ENCODE measurements at places on chromosomes 3 and 15. TPM values are rescaled to one million over a fixed set of nuclear protein-coding genes. Genes with fewer than 3 reads are reported as not detected.

GRCh38 chr15:64536244-64536836, 76.0 kb downstream of the ZNF609 start:
- DNase-seq, result peak; percentile 92

DNA sequence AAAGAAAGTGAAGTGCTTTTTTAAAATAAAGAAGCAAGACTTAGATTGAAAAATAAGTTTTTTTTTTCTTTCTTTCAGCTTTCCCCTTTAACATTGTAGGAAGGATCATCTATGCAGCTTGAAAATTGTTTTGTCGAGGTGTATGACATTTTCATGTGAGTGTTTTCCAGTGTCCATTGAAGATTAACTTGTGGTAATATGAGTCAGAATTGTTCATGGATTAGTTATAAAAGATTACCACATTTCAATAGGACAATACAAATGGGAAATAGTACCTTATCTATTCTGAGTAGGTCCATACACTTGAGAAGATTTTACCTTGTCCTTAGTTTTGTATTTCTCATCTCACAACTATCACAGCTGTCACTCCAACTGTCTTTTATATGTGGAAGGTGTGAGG, 1234.7 kb downstream of the NSUN3 start:
- no peak for DNase-seq

DNA sequence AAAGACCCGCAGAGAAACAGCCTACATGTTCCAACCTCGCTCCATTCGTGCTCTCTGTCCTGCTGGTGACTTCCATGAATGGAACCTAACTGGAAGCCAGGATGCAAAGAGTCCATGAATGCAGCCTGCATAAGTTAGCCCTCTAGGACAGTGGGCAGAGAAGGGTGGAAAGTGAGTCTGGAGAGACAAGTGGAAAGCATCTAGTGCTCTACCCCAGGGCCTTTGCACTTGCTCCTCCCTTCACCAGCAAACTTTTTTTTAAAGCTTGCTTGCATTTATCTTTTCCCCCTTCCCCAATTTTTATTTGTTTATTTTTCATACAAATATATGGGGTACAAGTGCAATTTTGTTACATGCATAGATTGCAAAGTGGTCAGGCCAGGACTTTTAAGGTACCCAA, 7.9 kb upstream of the CYP1A1 start:
- DNase-seq, result no peak

DNA sequence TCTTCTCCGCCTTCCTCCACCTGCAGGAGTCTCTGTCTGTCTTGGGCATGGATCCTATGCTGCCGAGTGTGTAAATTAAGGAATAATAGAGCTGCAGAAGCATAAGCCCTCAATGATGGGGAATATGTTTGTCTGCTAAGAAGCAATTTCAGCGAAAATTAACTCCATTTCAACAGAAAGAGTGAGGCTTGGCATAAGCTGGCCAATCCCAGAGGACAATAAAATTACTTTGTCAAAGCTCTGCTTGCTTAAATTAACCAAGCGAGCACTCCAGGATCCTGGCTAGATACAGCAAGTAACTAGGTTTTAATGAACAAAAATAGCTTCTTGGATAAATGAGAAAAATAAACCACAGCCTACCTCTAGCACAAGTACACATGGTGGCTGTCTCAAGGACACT, 33.5 kb upstream of the PRR20G start:
- no peak for DNase-seq

TMCO5A gene
- total RNA-seq, result not detected

CPEB1 gene
- 6.9 TPM for total RNA-seq

KY gene
- total RNA-seq, result under 0.01 TPM

TERC gene
- total RNA-seq, result 57.0 TPM

All from IMR-90 (cell line).